ENCODE measurements at places on chromosomes 7 and 10.

- DNase-seq, result no peak
These were observed 59.1 kb downstream of the NRF1 start for GRCh38 chr7:129670656-129671055.

GRCh38 chr7:42590771-42591310, 321.0 kb downstream of the C7orf25 start:
- no peak for DNase-seq

- no peak for DNase-seq
These were observed 70.2 kb upstream of the GRB10 start for GRCh38 chr7:50852901-50853300.

- DNase-seq, result no peak
These were observed 51.6 kb downstream of the TFPI2 start for GRCh38 chr7:93838966-93839365.

- DNase-seq, result no peak
These were observed 594.9 kb downstream of the INHBA start for GRCh38 chr7:41107938-41108448.

DNA sequence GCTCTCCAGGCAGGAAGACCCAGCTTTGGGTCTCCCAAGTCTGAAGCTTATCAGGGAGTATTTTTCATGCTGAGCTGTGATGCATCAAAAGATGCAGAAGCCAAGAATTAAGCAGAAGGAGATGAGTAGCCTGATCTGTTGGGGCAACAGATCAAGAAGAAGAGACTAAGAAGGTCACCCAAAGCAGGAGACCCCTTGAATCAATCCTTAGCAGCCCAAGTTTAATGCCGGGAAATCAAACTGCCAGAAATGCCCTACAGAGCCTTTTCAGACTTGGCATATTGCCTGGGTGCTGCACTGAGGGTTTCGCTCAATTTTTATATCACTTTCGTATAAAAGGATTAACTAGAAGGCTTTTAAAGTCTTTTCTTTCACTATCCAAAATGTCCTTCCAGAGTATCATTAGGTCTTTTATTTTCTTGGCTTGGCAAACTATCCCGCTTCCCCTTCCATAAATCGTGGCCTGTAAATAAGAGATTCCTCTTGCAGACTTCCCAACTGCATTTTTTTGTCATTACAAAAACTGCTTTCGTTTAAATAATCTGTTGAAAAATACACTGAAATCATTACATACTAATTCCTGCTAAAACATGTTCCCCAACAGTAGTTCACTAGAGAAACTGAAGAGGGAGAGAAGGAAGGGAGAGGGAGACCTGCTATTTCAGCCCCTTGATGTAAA, 49.0 kb upstream of the STK17A start:
- no peak for DNase-seq

GRCh38 chr10:29830531-29831512, 196.1 kb upstream of the SVIL start:
- no peak for DNase-seq

DNA sequence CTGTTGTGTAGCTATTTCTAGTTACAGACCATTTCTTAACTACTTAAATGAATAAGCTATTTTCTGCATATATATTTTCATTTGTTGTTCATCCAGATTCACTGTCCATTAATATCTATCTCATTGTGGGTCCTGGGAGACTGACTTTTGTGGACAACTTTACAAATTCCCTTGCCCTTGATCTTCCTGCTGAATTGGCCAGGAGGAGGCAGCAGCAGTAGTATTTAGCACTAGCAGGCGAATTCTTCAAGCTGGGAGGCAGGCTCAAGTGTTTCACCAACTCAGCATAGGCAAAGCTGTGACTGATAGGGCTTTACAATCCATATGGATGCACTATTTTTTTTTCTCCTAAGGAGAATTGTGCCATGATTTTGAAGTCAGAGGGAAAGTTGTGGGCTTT, 461.0 kb upstream of the NRG3 start:
- DNase-seq, result peak; percentile 2

DNA sequence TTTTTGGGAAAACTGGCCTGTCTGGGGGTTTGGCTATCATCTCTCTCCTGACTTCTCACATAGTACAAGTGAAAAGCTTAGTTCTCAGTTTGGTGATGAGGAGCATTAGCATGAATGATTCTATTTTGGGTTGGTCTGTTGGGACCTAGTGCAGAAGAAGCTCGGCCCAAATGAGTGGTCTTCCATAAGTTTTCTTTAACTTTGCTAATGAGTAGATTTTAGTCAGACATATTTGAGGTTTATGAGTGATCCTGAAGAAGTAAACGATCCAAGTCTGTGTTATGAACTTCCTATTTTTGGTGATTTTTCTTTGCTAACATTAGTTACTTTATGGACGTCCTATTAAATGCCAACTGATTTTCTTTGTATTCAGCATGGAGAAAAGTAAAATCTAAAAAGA, 51.7 kb upstream of the CALD1 start:
- no peak for DNase-seq

DNA sequence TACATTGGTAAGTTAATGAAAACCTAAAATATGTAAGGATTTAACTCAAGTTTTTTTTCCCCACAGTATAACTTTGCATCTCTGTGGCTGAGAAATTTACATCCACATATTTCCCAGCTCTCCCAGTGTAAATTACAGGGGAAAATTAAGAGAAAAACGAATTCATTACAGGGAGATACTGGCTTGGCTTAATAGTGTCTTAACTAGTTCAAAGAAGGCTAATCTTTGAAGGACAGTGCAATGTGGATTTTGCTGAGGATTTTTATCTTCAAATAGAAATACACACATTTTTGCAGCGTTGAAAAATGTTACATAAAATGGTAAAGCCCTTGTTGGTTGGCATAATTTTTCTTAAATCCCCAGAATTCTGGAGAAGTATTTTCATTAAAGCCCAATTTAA, 1.5 kb downstream of the CBX3 start:
- no peak for DNase-seq

GRCh38 chr10:95475827-95476468, 85.2 kb downstream of the SORBS1 start:
- DNase-seq, result no peak

DNA sequence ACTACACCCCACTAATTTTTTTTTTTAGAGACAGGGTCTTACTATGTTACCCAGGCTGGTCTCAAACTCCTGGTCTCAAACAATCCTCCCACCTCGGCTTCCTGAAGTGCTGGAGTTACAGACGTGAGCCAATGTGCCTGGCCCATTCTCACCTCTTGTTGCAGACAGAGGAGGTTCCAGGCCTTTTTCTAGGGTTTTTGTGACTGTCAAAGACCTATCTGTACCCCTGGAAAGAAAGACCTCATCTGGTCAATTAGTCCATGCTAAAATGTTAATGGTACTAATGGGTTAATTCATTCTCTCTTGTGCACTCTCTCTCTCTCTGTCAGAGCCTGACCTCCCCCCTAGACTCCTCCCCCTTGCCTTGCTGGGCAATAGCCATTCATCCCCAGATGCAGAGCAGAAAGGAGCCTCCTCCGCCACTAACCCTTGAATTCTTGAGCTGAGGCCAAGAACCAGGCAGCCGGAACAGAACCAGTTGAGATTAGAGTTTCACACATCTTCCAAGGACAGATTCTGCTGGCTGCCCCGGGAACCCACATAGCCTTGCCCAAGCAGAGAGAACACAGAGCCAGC, 209.7 kb downstream of the SKIDA1 start:
- peak; percentile 38 for DNase-seq

- no peak for DNase-seq
These were observed 750.2 kb downstream of the XPNPEP1 start for GRCh38 chr10:109173121-109173520.

- DNase-seq, result no peak
These were observed 121.5 kb upstream of the FAM3C start for GRCh38 chr7:121517591-121517990.

DNA sequence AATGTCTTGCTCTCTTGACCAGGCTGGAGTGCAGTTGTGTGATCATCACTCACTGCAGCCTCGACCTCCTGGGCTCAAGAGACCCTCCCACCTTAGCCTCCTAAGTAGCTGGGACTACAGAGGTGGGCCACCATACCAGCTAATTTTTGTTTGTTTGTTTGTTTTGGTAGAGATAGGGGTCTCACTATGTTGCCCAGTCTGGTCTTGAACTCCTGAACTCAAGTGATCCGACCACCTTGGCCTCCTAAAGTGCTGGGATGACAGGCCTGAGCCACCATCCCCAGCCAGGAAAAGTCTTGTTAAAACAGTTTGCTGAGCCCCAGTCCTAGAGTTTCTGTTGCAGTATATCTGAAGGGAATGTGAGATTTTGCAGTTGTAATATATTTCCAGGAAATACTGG, 83.9 kb downstream of the SKIDA1 start:
- no peak for DNase-seq

DNA sequence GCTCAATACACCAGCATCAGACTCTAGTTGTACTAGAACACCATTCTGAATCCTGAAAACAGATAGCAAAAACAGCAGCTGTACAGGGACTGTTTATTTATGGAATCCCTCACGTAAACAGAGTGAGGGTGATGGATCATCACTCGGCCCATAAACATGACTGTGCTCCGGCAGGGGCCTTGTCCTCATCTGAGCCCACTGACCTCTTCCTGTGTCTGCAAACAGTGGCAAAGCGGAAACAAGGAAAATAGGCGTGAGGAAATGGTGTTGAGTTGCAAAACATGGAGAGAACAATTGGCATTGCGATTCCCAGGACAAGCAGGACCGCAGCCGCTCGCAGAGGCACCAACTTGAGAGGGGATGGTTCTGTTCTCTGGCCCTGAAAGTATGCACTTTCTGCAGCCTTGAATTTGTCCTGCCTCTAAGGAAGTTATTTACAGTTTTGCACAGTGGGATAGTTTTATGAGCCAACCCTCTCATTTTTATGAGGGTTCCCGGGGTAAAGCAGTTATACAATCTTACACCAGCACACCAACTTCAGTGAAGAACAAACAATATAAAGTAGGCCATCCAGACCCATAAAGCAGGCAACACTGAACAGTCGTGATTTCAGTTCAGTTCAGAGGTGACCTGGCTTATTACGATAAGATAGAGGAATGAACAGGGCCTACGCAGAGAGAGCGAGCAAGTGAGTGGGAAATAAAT, 248.0 kb upstream of the FZD8 start:
- no peak for DNase-seq

DNA sequence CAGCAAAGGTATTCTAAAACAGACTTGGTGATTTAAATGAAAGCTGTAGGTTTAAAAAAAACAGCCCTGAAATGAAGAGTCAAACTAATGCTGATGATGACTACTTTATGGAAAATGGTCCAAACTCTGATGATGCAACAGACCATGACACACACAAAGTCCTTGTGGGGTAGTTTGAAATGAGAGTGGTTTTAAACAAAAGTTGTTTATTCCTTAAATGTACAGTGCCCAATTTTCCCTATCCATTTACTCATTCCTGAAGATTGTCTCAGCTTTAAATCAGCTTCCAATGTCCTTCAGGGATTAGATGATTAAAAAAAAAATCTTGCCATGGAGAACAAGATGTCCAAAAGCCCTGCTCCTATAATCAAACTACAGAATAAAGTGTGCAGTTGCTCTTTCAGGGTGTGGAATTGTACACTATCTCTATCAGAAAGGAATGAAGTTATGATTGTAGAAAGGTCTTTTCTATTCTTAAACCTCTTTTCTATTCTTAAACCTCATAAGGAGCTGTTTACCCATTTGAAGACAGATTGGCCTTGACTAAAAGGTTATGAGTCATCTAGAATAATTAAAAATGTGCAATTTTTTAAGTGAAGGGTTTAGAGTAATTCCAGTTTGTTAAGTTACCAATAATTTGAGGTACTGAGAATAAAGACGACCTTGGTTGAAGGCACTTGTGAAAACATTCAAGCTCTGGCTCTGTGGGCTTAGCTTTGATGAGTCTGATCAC, 70.2 kb upstream of the ITGA8 start:
- no peak for DNase-seq

DNA sequence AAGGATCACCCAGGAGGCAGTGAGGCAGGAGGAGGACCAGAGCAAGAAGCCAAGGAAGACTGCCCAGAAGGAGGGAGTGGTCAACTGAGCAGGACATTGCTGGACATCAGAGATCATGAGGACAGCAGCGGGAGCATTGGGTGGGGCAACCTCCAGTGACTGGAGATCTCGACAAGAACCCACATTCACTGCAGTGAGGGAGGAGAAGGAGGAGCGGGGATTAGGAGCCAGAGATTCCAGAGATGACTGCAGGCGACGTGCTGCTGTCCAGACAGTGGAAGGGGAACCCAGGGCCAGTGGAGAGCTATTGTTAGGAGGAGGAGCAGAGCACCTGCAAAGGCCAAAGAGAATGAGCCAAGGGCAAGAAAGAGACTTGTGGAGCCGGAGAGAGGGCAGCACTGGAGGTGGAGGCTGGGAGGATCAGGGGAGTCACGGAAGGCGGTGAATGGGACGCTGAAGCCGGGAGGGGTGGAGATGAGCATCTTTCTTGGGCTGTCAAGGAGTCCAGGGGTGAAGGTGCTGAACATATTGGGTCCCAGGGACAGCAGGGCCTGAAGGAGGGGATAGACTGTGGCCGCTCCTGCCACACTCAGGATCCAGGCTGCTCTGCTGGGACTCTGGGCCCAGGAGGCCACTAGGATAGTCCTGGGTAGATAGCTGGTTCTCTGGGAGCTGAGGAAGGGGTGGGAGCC, 140.1 kb upstream of the UNC5B start:
- DNase-seq, result no peak

DNA sequence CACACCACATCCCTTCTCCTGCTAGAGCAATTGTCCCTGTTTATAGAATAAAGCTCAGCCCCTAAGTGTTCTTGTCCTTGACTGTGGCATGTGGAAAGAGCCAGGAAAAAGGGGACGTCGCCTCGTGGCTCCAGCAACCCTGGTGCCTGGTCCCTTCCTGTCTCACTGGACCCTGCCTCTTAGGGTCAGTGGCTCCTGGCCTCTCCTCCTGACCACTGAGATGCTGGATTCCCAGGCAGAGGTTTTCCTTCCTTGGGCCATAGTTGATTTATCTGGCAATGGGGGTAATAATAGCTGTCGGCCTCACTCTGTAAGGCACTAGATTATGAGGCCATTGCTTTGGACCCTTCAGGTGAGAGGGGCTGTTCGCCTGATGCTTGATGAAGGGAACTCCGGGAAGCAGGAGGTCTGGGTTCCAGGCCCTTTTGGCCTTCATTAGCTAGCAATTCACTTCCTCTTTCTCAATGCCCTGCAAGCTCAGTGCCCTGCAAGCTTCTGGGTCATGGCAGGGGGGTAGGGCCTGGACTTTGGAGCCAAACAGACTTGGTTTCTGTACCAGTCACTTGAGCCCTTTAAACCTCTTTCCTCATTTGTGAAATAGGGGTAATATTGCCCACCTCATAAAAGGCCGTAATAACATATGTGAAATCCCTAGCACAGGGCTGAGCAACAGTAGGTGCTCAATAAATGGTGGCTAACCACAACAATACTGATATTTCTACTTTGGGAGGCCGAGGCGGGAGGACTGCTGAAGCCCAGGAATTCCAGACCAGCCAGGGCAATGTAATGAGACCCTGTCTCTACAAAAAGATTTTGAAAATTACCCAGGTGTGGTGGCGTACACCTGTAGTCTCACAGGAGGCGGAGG, 1.1 kb downstream of the ASL start:
- DNase-seq, result no peak
